ENCODE measurements at places on chromosomes 11 and 22.

DNA sequence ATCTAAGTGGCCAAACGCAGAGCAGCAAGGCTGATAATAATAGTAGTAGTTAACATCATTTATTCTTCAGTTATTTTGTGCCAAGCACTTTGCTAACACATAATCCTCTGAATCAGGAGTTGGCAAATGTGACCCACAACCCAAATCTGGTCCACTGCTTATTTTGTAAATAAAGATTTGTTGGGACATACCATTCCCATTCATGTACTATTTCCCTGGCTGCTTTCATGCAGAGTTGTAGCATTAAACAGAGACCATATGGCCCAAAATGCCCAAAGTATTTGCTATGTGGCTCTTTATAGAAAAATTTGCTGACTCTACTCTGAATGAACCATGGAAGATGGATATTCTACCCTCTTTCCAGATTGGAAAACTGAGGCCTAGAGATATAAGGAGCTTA lies 50.3 kb downstream of the COMMD9 start:
- no peak for DNase-seq

DNA sequence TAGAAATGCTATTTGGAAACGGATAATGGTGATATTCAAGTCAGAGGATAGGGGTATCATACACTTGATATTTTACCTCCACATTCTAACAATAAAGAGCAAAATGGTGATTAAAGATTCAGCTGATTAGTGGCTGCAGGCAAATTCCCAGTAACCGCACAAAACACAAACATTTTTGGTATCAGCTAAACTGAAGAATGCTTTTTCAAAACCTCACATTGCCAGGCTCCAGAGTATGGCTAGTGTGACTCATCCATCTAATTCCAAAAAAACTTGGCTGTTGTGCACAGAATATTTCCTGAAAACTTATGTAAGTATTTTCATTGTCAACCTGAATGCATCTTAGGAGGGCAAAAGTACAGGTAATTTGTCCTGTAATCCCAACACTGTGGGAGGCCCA lies 10.9 kb downstream of the SRPRA start:
- DNase-seq = no peak

- no peak for DNase-seq
Observed at GRCh38 chr11:36738292-36738861, 140.3 kb upstream of the RAG2 start.

GRCh38 chr22:26325641-26326040 lies 103.4 kb upstream of the ASPHD2 start:
- no peak for DNase-seq

- no peak for DNase-seq
Observed at GRCh38 chr11:113644605-113645004, 61.5 kb downstream of the TMPRSS5 start.

DNA sequence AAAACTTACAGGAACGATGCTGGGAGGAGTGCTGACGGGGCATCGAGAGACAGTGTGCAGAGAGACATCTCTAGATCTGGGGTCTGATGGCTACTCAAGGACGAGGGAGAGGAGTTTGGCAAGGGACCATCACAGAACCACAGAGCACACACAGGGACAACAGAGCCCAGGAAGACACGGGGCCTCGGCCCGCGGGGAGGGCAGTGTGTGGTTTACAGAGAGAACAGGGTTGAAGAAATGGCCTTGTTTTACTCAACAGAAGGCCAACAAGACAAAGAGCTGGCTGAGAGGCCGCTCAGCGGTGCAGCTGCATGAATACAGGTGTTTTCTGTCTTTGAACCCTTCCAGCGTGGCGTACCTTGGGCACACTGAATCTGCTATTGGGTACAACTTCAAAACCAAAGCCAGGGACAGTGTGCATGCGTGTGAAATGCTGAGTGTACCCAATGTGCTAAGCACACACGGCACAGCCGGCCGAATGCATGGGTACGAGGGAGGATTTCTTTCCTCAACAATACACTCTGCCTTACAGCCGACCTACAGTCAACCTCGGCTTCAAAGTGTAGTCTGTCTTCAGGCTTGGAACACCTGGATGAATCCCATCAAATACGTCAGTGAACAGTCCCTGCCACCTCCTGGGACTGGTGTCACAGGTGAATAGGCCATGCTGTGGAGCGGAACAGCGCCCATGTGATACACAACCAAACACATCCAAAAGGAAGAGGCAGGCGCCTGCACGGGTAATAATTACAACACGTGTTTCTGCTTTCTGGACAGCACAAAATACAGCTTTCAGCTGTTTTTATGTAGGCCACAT lies 20.7 kb upstream of the BID start:
- no peak for DNase-seq

- peak; percentile 12 for DNase-seq
Observed at GRCh38 chr11:119056421-119056999, 495 bp downstream of the HYOU1 start.

GRCh38 chr11:11349870-11350337 lies 3.1 kb downstream of the CSNK2A3 start:
- no peak for DNase-seq

- peak; percentile 90 for DNase-seq
Observed at GRCh38 chr11:65888163-65888814, at the start of gene FIBP. Gene FIBP (minus strand): TSS chr11:65888471. CDS start chr11:65888418, 53 bp downstream.

DNA sequence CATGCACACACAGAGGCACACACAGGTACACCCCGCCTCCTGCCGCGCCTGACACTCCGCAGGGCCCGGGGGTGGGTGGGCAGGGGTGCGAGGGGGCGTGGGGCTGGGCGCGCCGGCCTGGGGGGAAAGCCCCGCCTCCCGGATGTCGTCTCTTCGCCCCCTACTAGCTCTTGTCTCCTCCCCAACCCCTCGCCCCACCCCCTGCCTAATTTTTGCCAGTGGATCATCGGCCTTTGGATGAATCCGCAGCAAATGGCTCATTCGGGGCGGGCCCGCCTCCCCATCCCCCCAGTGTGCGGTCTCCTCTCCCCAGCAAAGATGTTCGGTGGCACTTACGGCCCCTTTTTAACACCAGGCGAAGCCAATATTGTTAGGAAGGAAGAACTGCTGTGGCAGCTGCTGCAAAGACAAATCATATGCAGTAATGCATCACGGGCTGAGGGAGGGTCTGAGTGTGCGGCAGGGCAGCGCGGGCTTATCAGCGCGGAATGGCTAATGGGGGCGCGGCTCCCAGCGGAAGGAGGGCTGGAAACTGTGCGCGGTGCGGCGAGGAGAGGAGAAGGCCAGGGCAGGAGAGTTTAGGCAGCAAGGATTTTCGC lies 13.4 kb upstream of the NECTIN1 start:
- peak; percentile 21 for DNase-seq

DNA sequence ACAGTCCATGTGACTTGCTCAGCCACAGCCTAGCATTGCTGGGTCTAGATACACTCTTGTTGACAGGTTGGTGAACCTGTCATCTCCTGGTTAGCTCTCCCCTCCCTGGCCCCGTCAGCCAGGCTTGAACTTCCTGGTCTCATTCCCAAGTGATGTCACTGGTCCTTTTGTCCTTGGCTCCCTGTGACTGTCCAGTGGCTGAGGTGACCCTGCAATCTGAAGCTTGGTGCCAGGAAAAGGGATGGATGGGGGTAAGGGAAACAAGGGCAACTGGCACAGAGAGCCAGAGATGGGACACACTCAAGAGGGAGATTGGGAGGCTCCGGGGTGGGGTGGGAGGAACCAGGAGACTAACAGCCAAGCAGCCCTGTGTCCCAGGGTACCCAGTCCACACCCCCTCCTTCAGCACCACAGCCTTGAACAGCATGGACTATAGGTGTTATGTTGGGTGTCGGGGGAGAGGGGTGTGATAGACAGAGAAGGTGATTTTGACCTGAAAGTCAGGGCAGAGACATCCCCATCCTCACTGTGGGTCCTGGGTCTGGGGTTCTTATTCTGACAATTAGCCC lies 63.8 kb upstream of the THY1 start:
- no peak for DNase-seq

GRCh38 chr11:85699957-85700741 lies 14.2 kb upstream of the CCDC89 start:
- no peak for DNase-seq

- DNase-seq = no peak
Observed at GRCh38 chr11:64264371-64264852, 13.1 kb downstream of the PLCB3 start.

GRCh38 chr11:2084721-2085120 lies 54.5 kb downstream of the IGF2 start:
- DNase-seq = no peak

- no peak for DNase-seq
Observed at GRCh38 chr11:134101282-134101681, 32.4 kb downstream of the JAM3 start.

DNA sequence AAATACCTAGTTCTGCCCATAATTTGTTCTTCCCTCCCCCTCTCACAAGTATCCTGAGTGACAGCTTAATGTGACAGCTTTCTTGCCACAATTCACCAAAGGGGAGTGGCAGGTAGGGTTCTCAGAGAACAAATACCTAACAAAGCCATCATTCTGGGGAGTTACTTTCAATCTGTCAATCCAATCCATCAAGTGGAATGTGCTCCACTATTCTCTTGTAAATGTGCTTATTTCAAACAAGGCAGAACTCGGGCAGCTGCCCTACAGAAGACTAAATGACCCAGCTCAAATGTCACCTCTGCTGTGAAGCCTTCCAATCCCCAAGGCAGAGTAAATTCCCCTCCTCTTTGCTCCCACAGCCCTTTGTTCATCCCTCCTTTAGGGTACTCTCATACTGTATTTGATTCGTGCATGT lies 27.8 kb downstream of the LGR4 start:
- no peak for DNase-seq

DNA sequence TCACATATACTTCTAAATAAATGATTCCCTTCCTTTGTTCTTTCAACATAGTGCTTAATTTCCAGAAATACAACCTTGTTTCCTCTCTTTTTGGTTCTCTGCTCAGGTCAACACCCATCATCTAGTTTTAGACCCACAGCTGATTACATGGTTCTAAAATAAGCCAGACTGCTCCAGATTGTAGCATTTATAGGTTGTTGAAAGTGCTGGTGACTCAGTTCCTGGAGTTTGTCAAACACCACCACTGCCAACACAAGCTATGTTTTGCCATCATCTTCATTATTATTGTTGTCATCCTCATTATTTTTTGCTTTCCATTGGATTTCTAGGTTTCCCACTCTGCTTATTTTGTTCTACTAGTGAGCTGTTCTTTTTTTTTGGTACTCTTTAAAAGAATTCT lies 22.3 kb upstream of the MMP20 start:
- DNase-seq = no peak

GRCh38 chr11:22491555-22492225 lies 133.9 kb downstream of the FANCF start:
- DNase-seq = no peak

GRCh38 chr11:111634981-111635705 lies 32.9 kb downstream of the SIK2 start:
- DNase-seq = no peak

GRCh38 chr11:16933756-16934603 lies 80.2 kb downstream of the PLEKHA7 start:
- no peak for DNase-seq

GRCh38 chr22:39405346-39406085 lies 5.9 kb downstream of the TAB1 start:
- DNase-seq = peak; percentile 27

GRCh38 chr11:117606211-117606610 lies 190.8 kb downstream of the DSCAML1 start:
- no peak for DNase-seq

DNA sequence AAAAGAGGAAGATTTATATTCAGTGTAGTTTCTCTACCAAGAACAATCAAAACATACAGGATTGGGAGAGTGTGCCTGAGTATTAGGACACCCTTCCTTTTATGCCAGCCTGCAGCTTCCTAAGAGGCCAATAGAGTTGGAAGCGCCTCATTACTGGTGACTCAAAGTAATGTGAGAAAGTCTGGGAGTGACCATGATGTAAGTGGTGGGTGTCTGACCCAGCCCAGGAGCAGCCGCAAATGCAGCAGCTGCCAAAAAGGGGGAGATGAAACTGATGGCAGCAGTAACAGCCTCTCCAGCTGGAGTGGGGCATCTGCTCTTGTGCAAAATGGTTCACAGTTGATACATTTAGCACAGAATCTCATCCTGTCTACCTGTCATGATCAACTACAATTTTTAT lies 62.0 kb downstream of the ZNF280B start:
- no peak for DNase-seq

DNA sequence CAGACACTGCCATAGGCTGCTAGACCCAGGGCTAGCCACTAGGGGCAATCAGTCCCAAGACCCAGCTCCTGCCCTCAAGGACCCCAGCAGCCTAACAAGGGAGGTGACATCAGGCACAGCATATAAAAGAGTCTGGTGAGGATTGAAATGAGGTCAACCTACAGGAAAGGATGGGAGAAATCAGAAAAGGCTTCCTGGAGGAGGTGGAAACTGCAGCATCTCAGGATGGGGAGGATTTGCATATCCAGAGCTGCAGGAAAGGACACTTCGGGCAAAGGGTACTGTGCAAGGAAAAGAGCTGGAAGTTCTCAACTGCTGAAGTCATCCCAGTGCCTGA lies 2.9 kb upstream of the ARFGAP2 start:
- no peak for DNase-seq

GRCh38 chr11:66470015-66470414 lies 3.3 kb downstream of the PELI3 start:
- DNase-seq = no peak

GRCh38 chr11:10026514-10026913 lies 267.5 kb downstream of the SBF2 start:
- no peak for DNase-seq

- DNase-seq = no peak
Observed at GRCh38 chr11:83220260-83220659, 26.7 kb downstream of the ANKRD42 start.

DNA sequence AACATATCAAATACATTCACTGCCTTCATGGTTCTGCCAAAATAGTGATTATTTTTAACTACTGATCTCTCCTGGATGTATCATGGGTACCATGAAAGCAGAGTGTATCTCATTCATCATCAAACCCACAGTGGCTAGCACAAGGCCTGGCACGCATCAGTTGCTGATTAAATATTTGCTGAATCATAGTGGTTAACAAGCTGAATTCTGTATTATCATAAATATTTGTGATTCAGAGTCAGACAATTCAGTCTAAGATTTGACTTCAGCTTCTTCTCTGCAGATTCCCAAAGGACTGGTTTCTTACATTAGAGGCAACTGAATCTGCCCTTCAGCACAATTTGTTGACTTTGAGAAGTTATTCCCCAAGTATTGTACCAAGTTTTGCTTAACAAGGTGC lies 715.8 kb upstream of the LRRC4C start:
- no peak for DNase-seq

- DNase-seq = no peak
Observed at GRCh38 chr11:102208835-102209234, 98.6 kb downstream of the YAP1 start.

- DNase-seq = no peak
Observed at GRCh38 chr11:44058275-44058674, 7.8 kb upstream of the ACCS start.

- DNase-seq = no peak
Observed at GRCh38 chr11:77748266-77748665, 72.3 kb downstream of the RSF1 start.

- no peak for DNase-seq
Observed at GRCh38 chr11:36365907-36366306, 69.8 kb downstream of the PRR5L start.

GRCh38 chr11:17162376-17162775 lies 45.4 kb downstream of the PIK3C2A start:
- no peak for DNase-seq

Data from stimulated activated CD8-positive, alpha-beta memory T cell treated with anti-CD3 and anti-CD28 coated beads, Interleukin-7, amount 100 ng/mL, for 4 hours (primary cell).